ENCODE measurements at places on chromosomes 6 and 20. TPM values are rescaled to one million over a fixed set of nuclear protein-coding genes. Genes with fewer than 3 reads are reported as not detected.

The MARCKS gene
- total RNA-seq: 119 TPM

The MAFB gene
- total RNA-seq: under 0.01 TPM

The GPR6 gene
- not detected for total RNA-seq

The CPNE5 gene
- total RNA-seq: not detected

The ACSS1 gene
- 6.8 TPM for total RNA-seq

The SLC32A1 gene
- under 0.01 TPM for total RNA-seq

The UNC5CL gene
- not detected for total RNA-seq

The ULBP1 gene
- under 0.01 TPM for total RNA-seq

The GZF1 gene
- 27.6 TPM for total RNA-seq

The ARFGEF3 gene
- 0.56 TPM for total RNA-seq

The PRR18 gene
- total RNA-seq: not detected
